ENCODE measurements at places on chromosomes 1 and 21.

GRCh38 chr1:214123061-214123784, 135.4 kb downstream of the PROX1 start:
- DNase-seq: peak; percentile 57

DNA sequence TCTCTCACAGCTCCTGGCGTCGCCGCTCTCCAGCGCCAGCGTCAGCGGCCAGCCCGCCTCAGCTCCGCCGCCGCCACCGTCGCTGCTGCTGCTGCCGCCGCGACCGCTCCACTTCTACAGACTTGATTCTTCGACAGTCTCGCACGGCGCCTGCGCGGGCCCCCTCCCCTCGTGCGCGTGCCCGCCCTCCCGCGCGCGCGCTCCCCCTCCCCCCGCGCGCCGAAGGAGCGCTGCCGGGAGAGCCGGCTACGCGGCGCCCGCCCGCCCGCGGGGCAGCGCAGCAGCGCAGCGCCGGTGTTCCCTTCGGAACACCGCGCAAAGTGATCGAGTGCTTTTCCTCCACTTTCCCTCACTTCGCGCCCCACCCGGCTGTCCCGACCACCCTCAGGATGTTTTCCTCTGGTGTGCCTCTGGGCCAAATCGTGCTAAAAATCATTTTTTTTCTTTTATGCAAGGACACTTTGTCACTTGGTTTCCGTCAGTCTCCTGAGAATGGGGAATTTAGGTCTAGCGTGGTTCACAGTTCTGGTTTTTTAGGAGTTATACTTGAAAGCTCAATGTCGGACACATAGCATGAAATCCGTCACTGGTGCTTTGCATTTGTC, at the start of gene IRF2BP2:
Gene IRF2BP2, minus strand, starts transcription at position 118 of the 605 bp plus-strand sequence. CDS start 684 bp downstream, outside the sequence.
- DNase-seq: peak; percentile 48

- no peak for DNase-seq
Measured at GRCh38 chr1:29270929-29271521, 34.7 kb downstream of the PTPRU start.

DNA sequence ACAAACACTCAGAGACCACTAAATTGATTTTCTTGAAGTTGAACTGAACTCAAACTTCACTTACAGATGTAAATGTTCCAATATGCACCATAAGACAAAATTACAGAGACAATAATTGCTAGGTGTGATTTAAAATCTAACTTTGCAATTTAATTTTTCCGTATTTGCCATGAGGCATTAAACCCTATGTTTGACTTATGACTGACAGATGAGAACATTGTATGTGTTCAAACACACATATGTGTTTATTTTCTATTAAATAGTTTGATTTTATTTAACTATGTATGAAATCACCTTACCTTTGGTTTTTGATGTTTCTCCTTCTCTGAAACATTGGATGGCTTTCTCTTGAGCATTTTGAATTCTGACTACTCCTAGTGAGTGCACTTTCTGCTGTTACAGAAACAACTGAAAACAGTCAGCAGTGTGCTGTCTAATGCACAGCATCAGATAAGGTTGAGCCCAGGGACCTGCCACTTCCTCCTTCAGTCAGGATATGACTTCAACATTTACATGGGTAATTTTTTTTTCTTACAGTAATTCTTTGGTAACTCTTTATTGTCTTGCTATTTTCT, at the start of gene SAMSN1:
Gene SAMSN1, minus strand, starts transcription at position 410 of the 575 bp plus-strand sequence. Its CDS starts 54 bp downstream, at position 356.
- no peak for DNase-seq

DNA sequence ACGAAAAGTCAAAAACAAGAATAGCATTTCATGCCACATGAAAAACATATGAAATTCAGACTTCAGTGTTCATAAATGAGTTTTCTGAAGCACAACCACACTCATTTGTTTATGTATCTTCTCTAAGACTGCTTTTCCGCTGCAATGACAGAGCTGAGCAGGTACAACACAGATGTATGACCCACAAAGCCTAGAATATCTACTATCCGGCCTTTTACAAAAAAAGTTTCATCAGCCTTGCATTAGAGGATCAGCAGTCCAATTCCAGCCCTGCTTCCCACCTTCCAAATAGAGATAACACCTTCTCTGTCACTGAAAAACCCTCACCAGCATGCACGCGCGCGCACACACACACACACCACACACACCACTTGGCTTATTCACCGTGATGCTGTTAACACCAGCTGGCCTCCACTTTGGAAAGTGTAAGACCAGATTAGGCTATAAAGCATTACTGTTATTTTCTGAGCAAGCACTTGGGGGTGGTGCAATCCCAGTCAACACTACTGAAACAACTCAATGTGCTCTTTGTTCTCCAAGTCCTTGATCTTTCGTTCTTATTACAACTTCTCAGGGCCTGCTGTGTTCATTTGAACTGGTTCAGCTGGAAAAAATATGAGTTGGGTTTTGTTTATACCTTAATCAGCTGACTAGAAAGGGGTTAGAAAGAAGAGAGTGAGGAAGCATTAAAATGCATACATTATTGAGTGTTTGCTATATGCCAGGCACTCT, 90.0 kb downstream of the GLUL start:
- no peak for DNase-seq

DNA sequence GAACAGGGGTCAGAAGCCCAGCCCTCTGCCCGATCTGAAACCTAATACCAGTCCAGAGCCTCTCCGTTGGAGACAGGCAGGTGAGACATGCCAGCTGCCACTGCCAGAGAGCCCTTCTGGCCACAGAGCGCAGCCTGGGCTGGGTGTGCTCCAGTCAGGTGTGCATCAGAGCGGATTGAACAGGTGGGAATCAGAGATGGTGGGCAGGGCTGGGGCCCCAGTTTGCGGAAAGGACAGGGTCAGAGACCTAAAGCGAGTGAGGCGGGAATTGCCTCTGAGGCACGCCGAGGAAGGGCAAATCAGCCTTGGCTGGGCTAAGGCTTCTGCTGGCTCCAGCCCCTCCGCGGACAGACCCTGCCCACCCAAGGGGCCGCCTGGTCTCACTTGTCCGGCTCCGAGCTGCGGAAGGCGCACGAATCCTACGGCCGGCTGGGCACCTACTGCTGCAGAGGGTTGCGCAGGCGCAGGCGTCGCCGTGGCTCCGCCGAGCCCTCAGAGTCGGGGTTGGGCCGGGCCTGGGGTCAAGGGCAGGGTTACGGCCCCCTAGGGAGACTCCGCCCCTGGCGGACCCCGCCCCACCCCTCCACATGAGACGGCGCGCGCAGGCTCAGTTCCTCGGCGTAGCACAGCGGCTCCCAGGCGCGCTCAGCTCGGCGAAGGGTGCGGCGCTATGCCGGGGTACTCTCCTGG, 10.3 kb downstream of the CPLANE2 start:
- DNase-seq: no peak

DNA sequence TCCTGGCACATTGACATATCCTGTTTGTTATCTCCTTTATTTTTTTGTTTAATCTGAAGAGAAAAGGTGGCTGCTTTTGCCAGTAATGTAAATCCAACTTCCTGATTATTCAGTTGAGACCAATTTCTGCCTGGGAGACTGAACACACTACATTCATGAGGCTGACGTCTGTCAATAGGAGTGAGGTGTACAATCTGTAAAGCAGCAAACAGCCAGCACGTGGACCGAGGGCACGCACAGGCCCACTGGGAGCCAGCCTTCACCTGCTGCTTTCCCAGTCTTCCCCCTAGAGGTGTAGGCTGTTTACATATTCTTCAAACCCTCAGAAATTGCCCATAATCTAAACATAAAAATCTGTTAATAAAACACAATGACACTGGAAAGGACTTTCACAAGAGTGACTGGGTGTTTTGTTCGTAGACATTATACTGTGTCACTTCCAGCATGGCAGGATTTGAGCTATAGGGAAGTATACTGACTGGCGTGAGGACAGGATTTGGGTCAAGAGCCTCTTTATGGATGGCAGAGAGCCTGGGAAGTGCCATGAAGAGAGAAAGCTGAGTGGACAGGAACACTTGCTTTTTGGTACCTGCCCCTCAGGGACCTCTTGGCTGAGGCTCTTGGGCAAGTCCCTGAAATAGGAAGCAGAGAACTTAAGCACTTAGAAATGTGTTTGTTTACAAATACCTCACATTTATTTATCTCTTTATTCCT, 552.9 kb upstream of the CAMK1G start:
- peak; percentile 25 for DNase-seq

DNA sequence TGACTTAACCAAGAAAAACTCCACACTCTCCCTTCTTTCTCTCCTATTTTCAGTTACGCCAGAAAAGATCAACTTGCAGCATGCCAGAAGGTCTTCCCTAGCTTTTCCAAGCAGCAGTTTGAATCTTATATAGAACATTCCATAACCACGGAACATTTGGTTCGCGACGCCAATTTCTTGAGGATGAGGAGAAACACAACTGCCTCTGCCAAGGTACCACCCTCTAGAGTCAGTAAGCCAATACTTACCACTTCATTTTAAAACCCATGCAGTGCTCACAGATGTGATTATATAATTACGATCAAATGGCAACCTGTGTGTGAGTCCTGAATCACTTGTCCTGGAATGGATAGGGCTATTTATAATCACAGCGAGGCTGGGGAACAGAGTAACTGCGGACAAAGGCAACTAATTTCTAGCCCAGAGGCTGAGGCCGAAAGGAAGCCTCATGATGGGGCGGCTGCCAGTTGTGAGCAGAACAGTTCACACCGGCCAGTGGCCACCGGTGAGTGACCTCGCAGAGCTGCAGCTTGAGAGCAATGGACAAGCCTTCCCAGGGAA, 43.2 kb upstream of the BACE2 start:
- no peak for DNase-seq

- DNase-seq: no peak
Measured at GRCh38 chr1:221921936-221922335, 180.0 kb upstream of the DUSP10 start.

GRCh38 chr1:30353637-30354036, 369.7 kb downstream of the MATN1 start:
- DNase-seq: no peak

GRCh38 chr1:15411593-15412137, 2.0 kb downstream of the EFHD2 start:
- no peak for DNase-seq

GRCh38 chr1:45331436-45332345, 5.0 kb downstream of the HPDL start:
- no peak for DNase-seq

GRCh38 chr1:206808615-206809014, 36.3 kb upstream of the IL10 start:
- no peak for DNase-seq

- no peak for DNase-seq
Measured at GRCh38 chr1:18144916-18145647, 37.5 kb downstream of the IGSF21 start.

- no peak for DNase-seq
Measured at GRCh38 chr1:204102739-204103430, 30.0 kb downstream of the SOX13 start.

- no peak for DNase-seq
Measured at GRCh38 chr1:153678519-153679336, at the start of gene NPR1. TSS of gene NPR1 (plus strand) at chr1:153678688. CDS start at chr1:153679109, 421 bp downstream.

GRCh38 chr1:154193821-154194220, 1.9 kb upstream of the TPM3 start:
- no peak for DNase-seq

GRCh38 chr1:117967477-117967876, 37.9 kb downstream of the WDR3 start:
- DNase-seq: no peak

- DNase-seq: no peak
Measured at GRCh38 chr1:239816081-239816782, 275.5 kb upstream of the FMN2 start.

DNA sequence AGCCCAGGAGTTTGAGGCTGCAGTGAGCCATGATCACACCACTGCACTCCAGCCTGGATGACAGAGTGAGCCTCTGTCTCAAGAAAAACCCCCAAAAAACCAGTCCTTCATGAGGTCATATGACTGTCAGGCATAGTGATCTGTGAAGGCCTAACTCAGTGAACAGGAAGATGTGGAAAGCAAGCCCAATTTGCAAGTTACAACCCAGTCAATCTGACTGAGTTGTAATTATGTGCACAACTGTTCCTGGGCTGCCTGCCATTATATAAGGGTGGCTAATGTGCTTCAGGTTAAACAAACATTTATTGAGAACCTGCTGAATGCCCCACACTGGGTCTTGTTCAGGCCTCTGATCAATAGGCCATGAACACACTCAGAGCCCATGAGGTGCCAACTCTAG, 38.2 kb upstream of the KIRREL1 start:
- DNase-seq: no peak

DNA sequence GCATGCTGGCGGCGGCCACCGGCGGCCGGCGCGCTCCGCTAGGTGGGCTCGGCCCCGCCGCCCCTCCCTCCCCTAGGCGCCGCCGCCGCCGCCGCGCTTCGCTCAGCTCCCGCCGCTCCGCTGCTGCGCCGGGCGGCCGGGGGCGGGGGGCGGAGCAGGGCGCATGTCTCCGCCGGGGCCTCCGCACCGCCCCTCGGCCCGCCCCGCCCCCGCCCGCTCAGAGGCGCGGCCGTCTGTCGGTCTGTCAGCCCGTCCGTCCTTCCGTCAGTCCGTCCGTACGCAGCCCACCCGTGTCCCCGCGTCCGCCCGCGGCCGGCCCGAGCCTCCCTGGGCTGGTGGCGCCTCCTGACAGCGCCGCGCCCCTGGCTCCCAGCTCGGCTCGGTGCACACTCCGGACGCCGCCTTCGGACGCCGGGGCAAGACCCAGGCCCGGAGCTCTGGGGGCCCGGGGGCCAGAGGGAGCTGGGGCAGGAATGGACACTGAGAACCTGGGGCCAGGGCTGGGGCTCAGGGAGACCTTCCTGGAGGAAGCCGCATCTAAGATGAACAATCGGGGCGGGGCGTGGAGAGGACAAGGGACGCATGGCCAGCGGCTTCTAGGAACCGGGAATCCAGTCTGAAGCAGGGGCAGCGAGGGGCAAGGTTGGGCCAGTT, at the start of gene GPR153:
Gene GPR153, minus strand, starts transcription at position 138 of the 654 bp plus-strand sequence. CDS start 6,193 bp downstream, outside the sequence.
- DNase-seq: no peak

GRCh38 chr1:160047111-160047991, 15.6 kb upstream of the PIGM start:
- DNase-seq: no peak

DNA sequence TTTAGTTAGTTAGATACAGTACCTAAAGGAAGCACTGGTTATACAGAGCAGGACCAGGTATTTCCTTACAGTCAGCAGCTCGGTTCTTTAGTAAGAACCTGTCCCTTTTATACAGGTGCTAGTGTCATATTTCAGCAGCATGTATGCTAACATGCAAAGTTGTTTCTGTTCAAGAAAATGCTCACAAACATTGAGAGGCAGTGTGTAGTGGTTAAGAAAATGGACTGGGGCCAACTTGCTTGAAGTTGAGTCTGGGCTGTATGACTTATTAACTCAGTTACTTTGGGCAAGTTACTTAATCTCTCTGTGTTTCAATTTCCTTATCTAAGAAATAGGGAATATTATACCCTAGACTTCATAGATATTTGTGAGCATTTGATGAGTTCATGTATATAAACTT, 31.1 kb downstream of the AK4 start:
- no peak for DNase-seq
